Sciatic nerve (tissue), 2 donors: ENCODE measurements at places on chromosomes 7 and 10. TPM values are rescaled to one million over a fixed set of nuclear protein-coding genes. Genes with fewer than 3 reads are reported as not detected.

TBC1D12 gene
- 20.4 TPM for total RNA-seq

PRSS37 gene
- total RNA-seq, result not detected

FAM171A1 gene
- total RNA-seq, result 32.6 TPM

SND1 gene
- total RNA-seq, result 125 TPM

WNT8B gene
- total RNA-seq, result not detected

PDE1C gene
- 23.3 TPM for total RNA-seq

SLC39A12 gene
- not detected for total RNA-seq

GARS1 gene
- total RNA-seq, result 51.4 TPM

ZNF488 gene
- 0.71 TPM for total RNA-seq

ZNF511 gene
- 27.8 TPM for total RNA-seq

OR2A2 gene
- total RNA-seq, result not detected

SYT15B gene
- total RNA-seq, result 12.5 TPM

ITPRID1 gene
- not detected for total RNA-seq

CDNF gene
- total RNA-seq, result 3.5 TPM

FAM241B gene
- 6.1 TPM for total RNA-seq
